Bronchial smooth muscle cell (primary cell): ENCODE measurements at places on chromosomes 2 and 18. TPM values are rescaled to one million over a fixed set of nuclear protein-coding genes. Genes with fewer than 3 reads are reported as not detected.

The SCYGR3 gene
- total RNA-seq: not detected in 2 replicates

The L3MBTL4 gene
- total RNA-seq: under 0.01 and 0.16 TPM in 2 replicates

The PROKR1 gene
- not detected in 2 replicates for total RNA-seq

The KIAA2012 gene
- total RNA-seq: not detected in 2 replicates

The BUB1 gene
- 5.8 and 22.1 TPM in 2 replicates for total RNA-seq

The EFHD1 gene
- not detected in 2 replicates for total RNA-seq

The CREG2 gene
- total RNA-seq: 0.26 and 0.32 TPM in 2 replicates

The TNP1 gene
- total RNA-seq: not detected in 2 replicates

The TMEM178A gene
- 0.69 and 2.7 TPM in 2 replicates for total RNA-seq

The SLC39A6 gene
- total RNA-seq: 65.1 and 80.1 TPM in 2 replicates

The GKN1 gene
- not detected in 2 replicates for total RNA-seq

The ZFAND2B gene
- total RNA-seq: 22.2 and 26.7 TPM in 2 replicates

The GMPPA gene
- 57.7 and 58.9 TPM in 2 replicates for total RNA-seq
